ENCODE measurements at places on chromosomes 6 and 20. TPM values are rescaled to one million over a fixed set of nuclear protein-coding genes. Genes with fewer than 3 reads are reported as not detected.

TRPC4AP gene
- total RNA-seq = 32.9 TPM

FAM83B gene
- 0.83 TPM for total RNA-seq

METTL24 gene
- total RNA-seq = 10.6 TPM

SLCO4A1 gene
- total RNA-seq = 3.7 TPM

FAM217B gene
- total RNA-seq = 14.3 TPM

Data from ovary (tissue), 10 donors.